SK-N-SH treated with all-trans-retinoic acid at 6 μM for 48 hours (cell line): ENCODE measurements at places on chromosomes 4 and X.

- no peak for ATAC-seq
Observed at GRCh38 chr4:104416725-104417356, 77.9 kb downstream of the CXXC4 start.

GRCh38 chr4:188596021-188596420 is 456.8 kb downstream of the TRIML1 start:
- no peak for ATAC-seq

- no peak for ATAC-seq
Observed at GRCh38 chr4:163680386-163681098, 186.1 kb downstream of the TMA16 start.

- ATAC-seq: no peak
Observed at GRCh38 chr4:180558427-180558826, 1684.8 kb upstream of the TENM3 start.

- ATAC-seq: peak; percentile 43; the same call in 2 of the 3 replicates
Observed at GRCh38 chr4:2595436-2595835, 59.0 kb downstream of the FAM193A start.

GRCh38 chr4:103692615-103693014 is 27.2 kb downstream of the TACR3 start:
- ATAC-seq: no peak

- ATAC-seq: no peak
Observed at GRCh38 chr4:64330143-64330542, 79.1 kb downstream of the TECRL start.

DNA sequence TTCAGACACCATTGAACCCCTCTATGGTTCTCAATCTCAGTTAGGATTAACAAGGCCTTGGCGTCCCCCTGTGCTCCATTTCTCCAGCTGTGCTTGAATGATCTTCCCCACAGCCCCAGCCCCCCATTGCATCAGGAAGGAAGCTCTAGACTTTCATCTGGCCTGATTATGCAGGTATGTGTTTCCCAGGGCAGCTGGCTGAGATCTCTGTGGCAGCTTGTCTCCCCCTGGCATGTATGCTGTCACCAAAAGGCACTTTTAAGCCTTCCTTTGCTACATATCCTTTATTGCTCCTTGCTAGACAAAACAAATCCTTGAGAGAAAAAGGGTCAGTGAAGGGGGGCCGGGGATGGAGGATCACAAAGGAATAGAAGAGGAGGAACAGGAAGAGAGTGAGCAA is 1056.0 kb upstream of the SLIT2 start:
- no peak for ATAC-seq

DNA sequence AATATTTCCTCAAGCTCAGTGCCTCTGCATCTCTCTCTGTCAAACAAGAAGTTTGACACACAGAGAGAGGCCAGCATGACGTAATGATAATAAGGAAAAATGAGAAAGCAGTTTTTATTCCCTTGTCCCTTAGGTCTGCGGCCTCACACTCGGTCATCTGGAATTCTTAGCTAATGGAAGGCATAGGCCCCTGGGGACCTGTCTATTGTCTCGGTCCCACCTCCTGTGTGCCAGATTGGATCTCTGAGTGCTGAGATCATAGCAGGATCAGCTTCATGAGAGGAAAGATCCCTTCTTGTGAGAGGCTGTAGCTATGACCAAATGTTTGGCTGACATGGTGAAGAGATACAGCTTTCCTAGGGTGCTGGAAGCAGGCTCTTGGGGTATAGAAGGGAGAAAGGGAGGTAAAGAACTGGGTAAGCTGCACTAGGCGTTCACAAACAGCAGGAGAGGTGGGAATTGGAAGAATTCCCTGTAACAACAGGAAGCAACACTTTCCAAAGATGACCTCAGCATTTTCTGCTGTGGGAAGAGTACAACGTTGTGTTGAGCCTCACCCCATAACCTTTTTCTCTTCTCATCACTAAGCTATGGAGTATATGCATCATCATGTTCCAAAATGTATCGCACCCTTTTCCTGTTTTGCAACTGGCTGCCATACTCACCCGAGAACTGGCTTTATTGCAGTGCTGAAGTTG is 20.2 kb downstream of the TMEM31 start:
- ATAC-seq: peak; percentile 67

DNA sequence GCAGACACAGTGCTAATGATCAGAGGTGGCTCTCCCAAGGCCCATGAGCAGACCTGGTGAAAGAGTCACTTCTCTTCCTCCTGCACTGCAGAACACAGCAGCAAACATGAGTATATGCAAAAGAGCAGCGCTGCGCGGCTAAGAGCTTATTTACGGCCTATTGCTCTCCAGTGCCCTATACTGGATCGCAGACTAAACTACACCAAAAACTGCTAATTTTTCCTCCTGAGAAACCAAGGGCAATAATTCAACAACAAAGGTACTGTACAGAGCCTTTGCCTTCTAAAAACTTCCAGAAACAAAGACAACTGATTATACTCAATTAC is 702.5 kb downstream of the ARAP2 start:
- ATAC-seq: no peak

- no peak for ATAC-seq
Observed at GRCh38 chrX:153560000-153560399, 38.9 kb downstream of the CCNQ start.

GRCh38 chrX:35439692-35440091 is 358.4 kb upstream of the MAGEB16 start:
- ATAC-seq: no peak

DNA sequence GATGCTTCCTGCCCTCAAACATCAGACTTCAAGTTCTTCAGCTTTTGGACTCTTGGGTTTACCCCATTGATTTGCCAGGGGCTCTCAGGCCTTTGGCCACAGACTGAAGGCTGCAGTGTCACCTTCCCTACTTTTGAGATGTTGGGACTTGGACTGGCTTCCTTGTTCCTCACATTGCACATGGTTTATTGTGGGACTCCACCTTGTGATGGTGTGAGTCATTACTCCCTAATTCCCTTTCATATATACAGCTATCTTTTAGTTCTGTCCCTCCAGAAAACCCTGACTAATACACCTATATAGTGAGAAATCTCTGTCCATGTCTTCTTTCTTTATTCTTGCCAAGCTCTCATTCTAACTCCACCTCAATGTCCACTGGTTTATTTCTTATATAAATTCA is 736.9 kb upstream of the HS3ST1 start:
- no peak for ATAC-seq

GRCh38 chr4:189128341-189128740 is 812.3 kb upstream of the FRG1 start:
- no peak for ATAC-seq

- ATAC-seq: no peak
Observed at GRCh38 chrX:155745792-155746191, 133.0 kb upstream of the TMLHE start.

DNA sequence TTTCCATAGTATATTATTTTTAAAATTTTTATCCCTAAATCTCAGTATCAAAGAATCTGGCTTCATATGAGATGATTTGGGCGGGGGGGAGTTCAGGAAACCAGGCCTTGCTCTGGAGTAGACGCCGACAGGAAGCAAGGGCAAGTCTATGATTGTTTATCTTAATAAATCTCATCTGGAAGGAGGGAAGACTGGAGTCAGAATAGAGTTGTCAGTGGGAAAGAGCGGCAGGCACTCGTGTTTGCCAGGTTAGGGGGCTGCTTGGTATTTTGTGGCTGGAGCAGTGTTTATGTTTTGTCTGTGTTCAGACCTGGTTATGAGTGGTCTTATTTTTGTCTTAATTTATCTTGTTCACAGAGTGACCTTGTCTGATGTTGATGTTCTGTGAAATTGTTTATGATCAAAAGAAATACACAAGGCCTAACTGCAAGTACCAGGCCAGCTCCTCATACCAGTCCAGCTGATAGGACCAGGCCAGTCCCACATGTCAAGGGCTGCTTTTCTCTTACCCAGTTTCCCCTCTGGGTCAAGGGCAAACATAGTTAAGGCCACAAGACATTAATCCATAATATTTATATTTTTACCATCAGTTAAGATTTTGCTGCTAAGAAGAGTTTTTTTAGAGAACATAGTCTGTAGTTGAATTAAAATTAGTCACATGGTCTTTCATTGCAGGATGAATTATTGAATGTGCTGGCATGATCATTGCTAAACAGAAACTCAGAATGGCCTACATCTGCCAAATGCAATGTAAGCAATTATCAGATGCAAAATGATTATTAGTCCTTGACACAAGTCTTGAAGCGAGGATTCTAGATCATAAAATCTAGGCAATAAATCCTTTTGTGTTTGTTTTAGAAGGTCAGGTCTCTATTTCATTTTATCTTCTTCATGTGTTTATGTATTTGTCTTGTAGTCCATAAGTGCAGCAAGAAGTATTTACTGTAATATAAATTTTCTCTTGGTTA is 176.5 kb downstream of the GASK1B start:
- no peak for ATAC-seq

GRCh38 chr4:104394406-104395167 is 100.1 kb downstream of the CXXC4 start:
- peak; percentile 33; the same call in 1 of the 3 replicates for ATAC-seq

- ATAC-seq: no peak
Observed at GRCh38 chr4:161717084-161717483, 446.7 kb downstream of the FSTL5 start.

DNA sequence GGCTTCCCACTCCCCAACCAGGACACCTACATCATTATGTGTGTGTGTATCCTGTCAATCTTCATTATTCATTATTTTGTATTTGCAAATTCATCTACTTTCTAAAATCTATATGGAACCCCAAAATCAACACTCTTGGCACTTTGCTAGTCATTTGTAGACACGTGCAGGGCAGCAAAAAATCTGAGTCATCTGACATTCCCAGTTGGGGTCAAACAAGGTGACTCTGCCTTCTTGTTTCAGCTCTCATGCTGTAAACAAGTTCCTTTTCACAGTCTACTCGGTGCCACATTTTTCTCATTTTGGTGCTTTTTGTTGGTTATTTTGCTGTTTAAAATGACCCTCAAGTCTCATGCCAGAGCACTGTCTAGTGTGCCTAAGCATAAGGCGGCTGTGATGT is 5.9 kb downstream of the MRFAP1L1 start:
- no peak for ATAC-seq
